HTR-8/SVneo (cell line): ENCODE measurements at places on chromosomes 7 and 10.

DNA sequence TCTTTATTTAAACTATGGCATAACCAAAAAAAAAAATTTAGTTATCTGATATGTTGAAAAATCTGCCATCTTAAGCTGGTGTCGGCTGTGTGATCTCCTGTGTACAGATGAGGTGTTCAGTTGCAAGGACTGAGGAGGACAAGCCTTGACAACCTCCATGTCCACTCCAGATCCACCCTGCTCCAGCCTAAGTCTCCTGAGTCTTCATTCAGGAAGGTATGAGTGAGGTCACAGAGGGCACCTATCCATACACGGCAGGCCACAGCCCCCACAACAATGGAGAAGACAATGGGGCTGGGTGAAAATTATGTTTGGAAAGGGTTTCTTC is 16.1 kb downstream of the TARP start:
- no peak for DNase-seq

DNA sequence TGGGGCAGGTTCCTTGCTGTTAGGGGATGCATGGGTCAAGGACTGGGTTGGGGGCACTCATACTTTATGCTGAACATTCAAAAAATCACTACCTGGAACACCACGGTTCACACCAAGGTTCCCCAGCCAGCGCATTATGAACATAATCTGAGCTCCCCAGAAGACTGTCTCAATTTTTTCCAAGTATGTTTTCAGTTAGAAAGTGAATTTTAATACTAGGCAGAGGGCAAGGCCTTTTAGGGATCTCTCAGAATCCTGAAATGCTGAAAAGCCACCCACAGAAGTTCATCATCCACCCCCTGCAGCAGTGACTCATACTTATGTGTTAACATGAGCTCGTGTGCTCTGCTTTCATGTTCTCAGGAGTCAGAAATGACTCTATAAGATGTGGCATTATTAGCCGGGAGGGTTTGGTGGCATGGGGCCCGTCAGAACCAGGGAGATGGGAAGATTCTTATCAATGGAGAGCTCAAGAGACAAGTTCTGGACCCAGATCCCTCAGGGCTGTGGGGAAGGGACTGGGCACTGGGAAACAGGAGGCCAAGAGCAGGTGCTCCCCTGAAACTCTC is 185.2 kb upstream of the ITGB1 start:
- peak; percentile 60 for DNase-seq

- DNase-seq, result no peak
These were observed 14.3 kb downstream of the GTPBP4 start for GRCh38 chr10:1002425-1003006.

DNA sequence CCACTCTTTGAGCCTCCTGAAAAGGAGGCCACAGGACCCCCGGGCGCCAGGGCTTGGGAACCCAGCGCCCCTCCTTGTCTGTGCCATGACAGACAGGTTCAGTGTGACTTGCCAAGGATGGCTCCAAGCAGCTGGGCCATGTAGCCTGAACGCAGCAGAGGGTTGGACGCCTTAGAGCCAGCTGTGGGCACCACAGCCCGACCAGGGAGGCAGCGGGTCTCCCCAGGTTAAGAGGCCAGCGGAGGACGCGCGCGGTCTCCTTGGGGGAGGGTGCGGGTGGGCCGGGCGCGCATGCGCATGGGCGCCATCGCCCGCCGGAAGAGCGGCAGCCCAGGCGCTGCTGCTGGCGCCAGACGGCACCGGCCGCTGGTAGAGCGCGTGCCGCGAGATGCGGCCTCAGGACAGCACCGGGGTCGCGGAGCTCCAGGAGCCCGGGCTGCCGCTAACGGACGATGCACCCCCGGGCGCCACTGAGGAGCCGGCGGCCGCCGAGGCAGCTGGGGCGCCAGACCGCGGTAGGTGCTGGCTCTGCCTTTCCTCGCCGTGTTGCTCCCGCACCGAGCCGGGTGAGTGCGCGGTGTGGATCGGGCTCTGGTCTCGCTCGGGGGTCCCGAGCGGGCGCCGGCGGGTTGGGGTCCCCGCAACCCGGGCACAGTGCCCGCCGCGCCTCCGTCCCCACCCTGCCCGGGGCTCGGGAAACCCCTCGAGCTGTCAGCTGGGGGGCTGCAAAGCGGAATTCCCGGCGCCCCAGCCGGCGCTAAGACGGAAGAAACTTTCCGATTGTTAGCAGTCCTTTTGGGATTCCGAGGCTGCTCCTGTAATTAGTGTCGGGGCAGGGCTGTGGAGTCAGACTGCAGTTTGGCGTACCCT is at the start of gene SLC35G1:
Gene SLC35G1, plus strand, starts transcription at position 333 of the 870 bp plus-strand sequence. Its CDS starts 56 bp downstream, at position 389.
- DNase-seq, result peak; percentile 88

GRCh38 chr7:1106793-1107421 is 19.0 kb downstream of the GPER1 start:
- DNase-seq, result no peak

- no peak for DNase-seq
These were observed 341.0 kb upstream of the ZMIZ1 start for GRCh38 chr10:78727728-78728127.

DNA sequence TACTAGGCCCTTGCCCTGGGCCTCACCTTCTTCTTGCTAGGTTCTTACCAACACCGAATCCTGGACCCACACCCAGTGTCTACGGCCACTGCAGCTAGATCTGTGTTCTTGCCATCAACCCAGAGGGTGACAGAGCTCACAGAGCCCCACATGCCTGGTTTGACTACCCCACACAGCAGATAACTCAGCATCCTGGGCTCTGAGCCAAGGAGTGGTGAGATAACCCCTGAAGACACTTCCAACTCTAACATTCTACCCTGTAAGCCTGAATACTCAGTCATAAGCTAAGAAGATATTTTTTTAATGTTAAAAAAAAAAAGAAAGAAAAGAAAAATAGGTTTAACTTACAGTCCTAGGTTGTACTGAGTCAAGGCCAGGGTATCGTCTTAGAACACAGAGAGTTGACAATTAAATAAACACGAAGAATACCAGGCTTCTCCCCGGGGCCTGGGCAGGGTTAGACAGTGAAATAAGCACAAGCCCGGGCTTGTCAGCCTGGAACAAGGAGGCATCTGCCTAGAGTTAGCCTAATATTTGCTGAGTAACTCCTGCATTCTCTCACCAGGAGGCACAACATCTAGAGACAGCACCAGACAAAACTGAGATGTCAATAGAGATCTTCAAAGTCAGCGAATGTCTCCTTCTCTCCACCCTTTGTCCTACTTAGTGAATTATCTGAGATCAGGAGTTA is 556.5 kb upstream of the LRRN3 start:
- DNase-seq, result no peak

DNA sequence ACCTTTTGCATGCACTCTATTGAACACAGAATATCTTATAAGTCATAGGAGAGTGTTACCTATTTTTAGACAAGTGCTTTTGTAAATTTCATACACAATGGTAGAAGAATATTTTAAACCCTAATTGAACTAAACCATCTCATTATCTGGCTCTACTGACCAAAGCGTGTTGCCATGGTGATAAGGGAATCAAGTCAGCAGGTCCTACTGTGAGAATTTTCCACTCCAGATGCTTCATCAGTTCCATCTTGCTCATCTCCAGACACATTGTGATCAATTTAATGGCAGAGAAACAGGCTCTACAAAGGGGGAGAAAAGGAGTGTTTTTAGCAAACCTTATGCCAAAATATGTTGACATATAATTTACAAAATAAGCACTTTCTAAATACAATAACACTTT is 621.9 kb upstream of the GHITM start:
- DNase-seq, result no peak

- DNase-seq, result no peak
These were observed 629.1 kb upstream of the ADARB2 start for GRCh38 chr10:2366264-2366931.

- DNase-seq, result no peak
These were observed 25.6 kb downstream of the EBF3 start for GRCh38 chr10:129938460-129938859.

DNA sequence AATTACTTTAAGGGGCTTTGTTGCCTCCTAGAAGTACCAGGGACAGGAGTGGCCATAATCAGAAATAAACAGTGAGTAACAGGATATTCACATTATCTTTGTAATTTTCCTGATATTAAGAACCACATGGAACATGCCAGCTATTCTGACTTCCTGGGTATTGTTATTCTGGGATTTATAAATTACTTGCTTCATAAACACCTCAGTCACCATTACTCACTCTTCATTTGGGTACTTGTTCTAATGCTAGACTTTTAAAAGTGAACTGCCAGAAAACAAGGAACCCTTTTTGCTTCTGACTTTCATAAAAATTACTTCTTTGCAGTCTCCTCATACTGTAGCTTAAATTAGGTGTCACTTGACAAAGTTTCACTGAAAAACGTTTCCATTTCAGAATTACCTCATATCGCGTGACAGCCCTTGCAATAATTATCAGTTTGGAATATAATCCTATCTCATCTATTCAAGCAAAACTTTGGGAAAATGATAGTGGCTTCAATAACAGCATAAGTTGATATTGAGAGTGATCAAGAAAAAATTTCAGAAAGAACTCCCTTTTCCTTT is 29.8 kb downstream of the CABCOCO1 start:
- no peak for DNase-seq

DNA sequence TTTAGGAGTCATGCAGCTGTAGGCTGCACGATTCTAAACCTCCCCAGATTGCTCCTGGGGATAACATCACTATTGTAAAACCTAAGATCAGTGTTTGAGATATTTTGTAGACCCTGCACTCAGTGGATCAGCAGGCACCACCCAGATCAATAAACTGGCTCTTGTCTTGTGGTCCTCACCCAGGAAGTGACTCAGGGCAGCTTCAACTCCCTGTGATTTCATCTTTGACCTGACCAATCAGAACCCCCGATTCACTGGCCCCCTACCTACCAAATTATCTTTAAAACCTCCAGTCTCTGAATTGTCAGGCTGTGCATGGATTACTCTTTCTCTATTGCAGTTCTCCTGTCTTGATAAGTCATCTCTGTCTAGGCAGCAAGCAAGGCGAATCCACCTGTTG is 25.7 kb downstream of the ARL5B start:
- no peak for DNase-seq
